ENCODE measurements at places on chromosomes 5 and 9. TPM values are rescaled to one million over a fixed set of nuclear protein-coding genes. Genes with fewer than 3 reads are reported as not detected.

The CCDC192 gene
- total RNA-seq = not detected

The LCN9 gene
- total RNA-seq = not detected

The GLRA1 gene
- total RNA-seq = not detected

The BTNL3 gene
- not detected for total RNA-seq
